ENCODE measurements at places on chromosomes 4 and X. TPM values are rescaled to one million over a fixed set of nuclear protein-coding genes. Genes with fewer than 3 reads are reported as not detected.

ARR3 gene
- total RNA-seq: not detected

CXCL10 gene
- 0.40 TPM for total RNA-seq

LRAT gene
- not detected for total RNA-seq

DNA sequence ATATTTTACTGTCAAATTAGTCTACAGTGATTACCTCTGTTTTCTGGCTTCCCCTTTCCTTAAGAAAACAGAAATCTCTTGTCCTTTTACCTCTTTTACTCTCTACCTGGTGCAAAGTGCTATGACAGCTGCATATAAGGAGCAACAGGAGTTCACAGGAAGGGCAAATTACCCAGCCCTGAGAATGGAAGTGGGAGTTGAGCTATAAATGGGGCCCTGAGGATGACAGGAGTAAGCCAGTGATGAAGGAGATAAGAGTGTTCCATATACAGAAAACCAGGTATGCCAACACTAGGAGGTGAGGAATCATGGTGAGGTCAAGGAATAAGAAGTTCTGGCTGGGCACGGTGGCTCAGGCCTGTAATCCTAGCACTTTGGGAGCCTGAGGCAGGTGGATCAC lies 4.5 kb upstream of the HSD17B13 start:
- no peak for DNase-seq

- no peak for DNase-seq
Observed at GRCh38 chr4:15161439-15161838, 159.2 kb downstream of the CPEB2 start.

GRCh38 chr4:149409146-149409545 lies 406.5 kb downstream of the IQCM start:
- peak; percentile 68 for DNase-seq

DNA sequence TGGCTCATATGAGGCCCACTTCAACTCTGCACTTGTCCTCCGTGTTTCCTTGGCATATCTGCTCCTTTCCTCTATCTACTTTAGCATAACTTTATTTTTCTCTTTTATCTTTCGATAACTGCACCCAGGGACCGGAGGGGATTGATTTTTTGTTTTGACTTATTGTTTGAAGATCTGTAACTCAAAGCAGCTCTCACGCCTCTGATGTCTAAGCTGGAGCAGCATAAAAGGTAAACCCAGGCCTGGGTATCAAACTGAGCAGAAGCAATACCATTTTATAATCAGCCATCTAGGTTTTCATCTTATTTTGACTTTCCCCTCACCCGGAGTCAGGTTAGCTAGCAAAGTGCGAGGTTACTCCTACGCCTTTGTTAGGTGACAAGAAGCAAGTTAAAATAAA lies 28.4 kb downstream of the LEF1 start:
- no peak for DNase-seq

GRCh38 chr4:25096981-25097443 lies 63.2 kb downstream of the SEPSECS start:
- DNase-seq: no peak

All from heart right ventricle (tissue), 16 donors.